Neural progenitor cell (in vitro differentiated cells): ENCODE measurements at places on chromosomes 13 and 19.

- DNase-seq, result no peak
These were observed 19.1 kb upstream of the KLF12 start for GRCh38 chr13:74153316-74153715.

GRCh38 chr13:78603240-78603957 lies at the start of gene POU4F1:
POU4F1 (minus strand) TSS chr13:78603552; CDS start chr13:78603326, 226 bp downstream.
- DNase-seq, result peak; percentile 93

DNA sequence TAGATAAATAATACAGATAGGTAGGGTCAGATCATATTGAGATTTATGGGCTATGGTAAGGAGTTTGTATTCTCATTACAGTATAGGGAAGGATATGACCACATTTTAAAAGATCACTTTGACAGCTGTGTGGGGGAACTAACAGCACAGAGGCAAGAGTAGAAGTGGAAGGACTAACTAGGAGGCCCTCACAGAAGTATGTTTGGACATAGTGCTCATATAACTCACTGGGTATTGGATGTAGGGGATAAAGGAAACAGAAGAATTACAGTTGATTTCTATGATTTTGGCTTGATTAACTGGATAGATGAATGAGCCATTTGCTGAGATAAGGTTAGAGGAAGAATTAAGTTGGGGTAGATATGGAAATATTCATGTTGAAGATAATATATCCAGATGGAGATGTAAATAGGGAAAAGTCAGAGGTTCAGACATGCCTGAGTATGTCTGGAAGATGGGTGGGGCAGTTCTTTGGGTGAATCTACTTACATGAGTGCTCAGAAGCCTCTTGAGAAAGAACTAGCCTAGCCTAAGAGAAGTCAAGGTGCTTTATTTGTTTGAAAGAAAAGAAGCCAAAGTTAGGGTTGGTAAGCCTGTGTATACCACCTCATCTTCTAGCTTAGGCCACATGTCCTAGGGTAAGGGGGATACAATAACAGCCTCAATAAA lies 133.4 kb downstream of the NDFIP2 start:
- no peak for DNase-seq

DNA sequence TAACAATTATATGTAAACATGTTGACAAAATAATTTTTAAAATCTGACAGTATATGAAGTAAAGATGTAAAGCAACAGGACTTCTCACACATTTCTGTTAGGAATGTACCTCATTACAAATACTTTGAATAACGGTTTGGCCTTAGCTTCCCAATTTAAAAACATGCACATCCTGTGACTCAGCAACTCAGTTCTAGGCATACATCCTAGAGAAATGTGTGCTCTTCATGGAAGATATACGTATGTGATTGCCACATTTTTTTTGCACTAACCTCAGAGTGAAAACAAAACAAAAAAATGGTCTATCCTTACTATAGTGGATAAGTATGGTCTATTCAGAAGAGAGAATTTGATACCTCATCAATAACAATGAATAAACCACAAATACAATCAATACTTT lies 314.6 kb downstream of the LIG4 start:
- no peak for DNase-seq

DNA sequence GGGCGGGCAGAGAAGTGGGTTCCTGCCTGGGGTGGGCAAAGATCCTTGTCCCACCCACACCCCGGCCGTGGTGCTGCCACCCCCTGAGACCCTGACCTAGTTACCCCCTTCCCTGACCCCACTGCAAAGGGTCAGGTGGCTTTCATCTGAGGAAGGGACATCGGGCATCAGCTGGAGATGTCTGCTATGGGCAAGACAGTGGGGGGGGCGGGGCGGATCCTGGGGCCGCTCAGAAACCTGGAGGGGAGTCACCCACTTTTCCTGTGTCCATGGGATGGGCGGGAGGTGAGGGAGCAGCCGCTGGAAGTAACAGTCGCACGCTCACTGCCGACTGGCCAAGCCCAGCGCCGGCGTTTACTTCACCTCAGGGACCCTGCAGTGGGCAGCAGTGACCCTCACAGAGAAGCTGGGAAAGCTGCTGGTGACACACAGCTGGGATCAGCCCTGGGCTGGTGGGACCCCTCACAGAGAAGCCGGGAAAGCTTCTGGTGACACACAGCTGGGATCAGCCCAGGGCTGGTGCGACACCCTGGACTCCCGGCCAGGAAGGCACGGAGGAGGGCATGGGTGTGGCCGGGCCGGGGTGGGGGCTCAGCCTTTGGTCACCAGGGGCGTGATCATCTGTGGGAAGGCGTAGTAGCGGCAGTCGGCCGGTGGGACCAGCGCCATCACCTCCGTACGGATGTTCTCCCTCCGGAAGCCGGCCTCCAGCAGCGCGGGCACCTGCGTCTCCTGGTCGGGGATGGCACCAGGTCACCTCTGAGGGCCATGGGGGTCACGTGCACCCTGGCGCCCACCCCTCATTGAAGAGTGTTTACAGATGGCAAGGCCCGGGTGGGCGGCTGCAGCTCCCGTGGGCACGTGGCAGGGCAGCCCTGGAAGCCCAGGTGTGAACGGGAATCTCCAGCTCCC lies 4.3 kb downstream of the GAMT start:
- no peak for DNase-seq

- peak; percentile 15 for DNase-seq
These were observed 116.1 kb downstream of the UQCRFS1 start for GRCh38 chr19:29096896-29097295.

- DNase-seq, result no peak
These were observed 208.9 kb upstream of the TMTC4 start for GRCh38 chr13:100883453-100883852.

- no peak for DNase-seq
These were observed 18.3 kb downstream of the RASA3 start for GRCh38 chr13:114114006-114114640.

DNA sequence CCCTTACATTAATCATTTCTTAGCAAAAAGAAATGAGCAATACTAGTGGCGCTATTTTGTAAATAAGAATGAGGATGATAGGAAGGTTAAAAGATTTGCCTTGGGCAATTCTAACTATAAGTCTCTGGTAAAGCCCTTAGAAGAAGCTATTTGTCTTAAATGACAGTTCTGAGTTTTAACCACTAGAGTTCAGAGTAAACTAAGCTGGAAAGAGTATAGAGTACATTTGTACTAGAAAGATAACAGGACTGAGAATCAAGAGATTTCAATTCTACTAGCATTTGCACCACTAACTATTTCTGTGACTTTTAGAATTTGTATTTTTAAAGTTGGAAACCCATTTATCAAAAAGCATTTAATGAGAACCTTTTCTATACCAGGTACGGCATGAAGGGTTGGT lies 750.3 kb downstream of the OLFM4 start:
- no peak for DNase-seq
